ENCODE measurements at places on chromosomes 3 and 15.

DNA sequence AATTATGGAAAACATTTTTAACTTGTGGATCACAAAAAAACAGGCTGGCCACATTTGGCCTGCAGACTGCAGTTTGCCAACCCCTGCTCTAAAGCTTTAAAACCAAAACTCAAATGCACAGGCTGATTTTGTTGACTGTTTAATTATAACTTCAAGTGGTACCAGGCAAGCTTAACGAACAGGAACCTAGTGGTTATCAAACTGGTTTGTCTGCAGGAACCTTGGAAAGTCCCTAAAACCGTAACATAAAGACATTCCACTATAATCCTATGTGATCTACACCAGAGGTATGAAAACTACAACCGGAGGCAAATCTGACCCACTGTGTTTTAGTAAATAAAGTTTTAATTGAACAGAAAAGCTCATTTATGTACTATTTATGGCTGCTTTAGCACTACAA, 52.4 kb downstream of the TBL1XR1 start:
- no peak for DNase-seq

- DNase-seq: no peak
Measured at GRCh38 chr15:33831646-33832045, 136.7 kb upstream of the CHRM5 start.

GRCh38 chr3:160451602-160452001, 2.0 kb upstream of the TRIM59 start:
- no peak for DNase-seq

- DNase-seq: no peak
Measured at GRCh38 chr15:56215769-56216168, 27.9 kb downstream of the RFX7 start.

- DNase-seq: no peak
Measured at GRCh38 chr15:45183511-45183910, 4.3 kb downstream of the SHF start.

DNA sequence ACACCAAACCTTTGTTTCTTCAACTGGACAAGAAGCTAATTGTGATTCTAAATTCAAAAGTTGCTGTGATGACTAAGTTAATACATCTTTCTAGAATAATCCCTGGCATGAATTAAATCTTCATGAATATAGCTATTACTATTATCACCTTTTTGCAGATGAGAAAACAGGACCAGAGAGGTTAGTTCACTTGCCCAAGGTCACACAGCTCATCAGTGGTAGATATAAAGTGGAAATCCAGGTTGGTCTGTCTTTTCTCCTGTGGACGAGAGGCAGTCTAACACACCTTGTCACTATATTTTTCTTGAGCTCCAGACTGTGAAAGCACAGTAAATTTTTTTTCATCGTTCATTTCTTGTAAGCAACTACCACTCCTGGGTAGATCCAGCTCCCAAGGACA, 247.6 kb upstream of the LRTM1 start:
- no peak for DNase-seq

GRCh38 chr3:38689774-38690173, 40.3 kb upstream of the SCN5A start:
- DNase-seq: no peak

DNA sequence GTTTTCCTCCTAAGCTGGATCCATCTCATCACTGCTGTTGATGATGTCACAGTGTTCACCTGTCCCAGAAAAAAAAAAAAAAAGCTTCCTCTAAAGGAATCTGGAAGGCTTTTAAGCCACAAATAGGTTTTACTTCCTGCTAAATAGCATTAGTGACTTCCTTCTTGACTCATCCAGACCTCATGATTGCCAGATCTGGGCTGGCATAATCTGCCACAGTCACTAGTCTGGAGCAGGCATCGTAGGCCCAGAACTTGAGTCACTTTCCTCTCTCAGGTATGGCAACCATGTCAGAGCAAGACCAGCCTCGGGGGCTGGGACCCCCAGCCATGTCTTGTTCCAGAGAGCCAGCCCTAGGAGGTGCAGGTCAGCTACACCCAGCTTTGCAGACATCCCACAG, 266.5 kb upstream of the CADM2 start:
- no peak for DNase-seq

DNA sequence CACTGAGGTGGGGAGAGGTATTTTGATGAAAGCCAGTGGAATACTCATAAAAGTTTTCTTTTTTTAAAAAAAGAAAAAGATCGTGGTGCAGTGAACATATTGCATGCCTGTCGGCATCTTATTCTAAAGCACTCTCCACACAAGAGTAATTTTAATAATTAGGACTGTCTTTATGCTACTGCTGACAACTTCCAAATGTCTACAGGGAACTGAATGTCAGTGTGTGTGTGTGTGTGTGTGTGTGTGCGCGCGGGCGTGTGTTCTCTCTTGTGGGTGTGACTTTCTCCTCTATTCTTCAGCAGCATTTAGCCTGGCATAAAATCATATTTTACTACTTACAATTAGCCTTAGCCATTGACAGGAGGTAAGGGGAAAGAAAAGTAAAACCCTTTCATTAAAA, 268.5 kb downstream of the C3orf38 start:
- DNase-seq: no peak

DNA sequence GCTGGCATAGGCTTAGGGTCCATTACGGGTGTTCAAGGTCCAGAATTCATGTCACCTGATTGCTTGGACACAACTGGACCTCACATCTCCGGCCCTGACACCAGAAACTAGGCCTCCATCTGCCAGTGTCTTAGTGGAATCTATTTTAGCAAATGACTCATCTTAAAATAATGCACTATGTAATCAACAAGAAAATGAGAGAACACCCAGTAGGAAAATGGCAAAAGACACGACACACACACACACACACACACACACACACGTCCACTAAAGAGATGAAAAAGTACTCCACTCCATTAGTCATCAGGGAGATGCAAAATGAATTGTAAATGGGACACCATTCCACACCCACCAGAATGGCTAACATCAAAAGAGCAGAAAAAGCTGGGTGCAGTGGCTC, 11.2 kb downstream of the APBA2 start:
- no peak for DNase-seq

DNA sequence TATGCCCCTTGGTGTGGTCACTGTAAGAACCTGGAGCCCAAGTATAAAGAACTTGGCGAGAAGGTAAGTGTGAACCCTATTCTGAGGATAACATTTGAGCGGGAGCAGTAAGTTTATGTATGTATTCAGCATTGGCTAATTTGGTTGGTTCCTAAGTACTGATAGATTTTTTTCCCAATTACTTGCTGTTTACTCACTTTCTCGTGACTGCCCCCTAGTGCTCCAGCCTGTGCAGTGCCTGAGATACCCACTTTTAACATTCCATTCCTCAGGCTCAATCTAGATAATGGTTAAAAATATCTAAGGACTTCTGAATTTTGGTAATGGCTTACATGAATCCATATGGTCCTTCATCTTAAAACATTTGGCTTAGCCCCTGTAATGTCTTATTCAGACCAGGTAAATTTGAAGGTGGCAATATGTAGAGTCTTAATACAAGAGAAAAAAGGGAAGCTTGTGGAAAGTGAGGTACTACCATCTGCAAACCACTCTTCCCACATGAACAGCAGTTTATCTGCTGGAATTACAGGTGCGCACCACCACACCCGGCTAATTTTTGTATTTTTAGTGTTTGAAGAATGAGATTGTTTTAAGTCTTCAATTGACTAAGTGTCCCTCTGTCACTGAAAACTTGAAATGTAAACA, 7.1 kb downstream of the ELL3 start:
- DNase-seq: no peak

GRCh38 chr3:61646851-61647525, 85.6 kb downstream of the PTPRG start:
- no peak for DNase-seq

- no peak for DNase-seq
Measured at GRCh38 chr3:36580716-36581115, 183.6 kb downstream of the DCLK3 start.

GRCh38 chr3:122025296-122025695, 3.2 kb upstream of the ILDR1 start:
- no peak for DNase-seq

DNA sequence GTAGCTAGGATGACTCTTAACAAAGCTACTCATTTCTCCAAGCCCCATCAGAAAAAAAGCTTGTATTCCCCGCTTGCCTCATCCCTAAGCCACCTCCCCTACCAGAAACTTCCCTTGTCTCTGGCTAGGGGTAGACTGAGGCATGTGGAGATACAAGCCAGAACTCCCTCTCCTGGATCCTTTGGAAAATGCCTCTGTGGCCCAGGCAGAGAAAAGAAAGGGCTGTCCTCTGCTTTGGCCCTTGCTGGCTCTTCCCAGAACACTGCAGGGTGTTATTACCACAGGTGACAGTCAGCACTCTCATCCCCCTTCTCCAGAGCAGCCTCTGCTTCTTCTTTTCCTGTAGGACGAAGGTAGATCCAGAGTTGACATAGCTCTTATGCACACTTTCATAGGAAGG, 15.2 kb downstream of the RMDN3 start:
- DNase-seq: no peak
